ENCODE measurements at places on chromosomes 7 and 10. TPM values are rescaled to one million over a fixed set of nuclear protein-coding genes. Genes with fewer than 3 reads are reported as not detected.

Gene PTF1A
- 138 TPM for total RNA-seq

Gene PRSS37
- total RNA-seq, result not detected

DNA sequence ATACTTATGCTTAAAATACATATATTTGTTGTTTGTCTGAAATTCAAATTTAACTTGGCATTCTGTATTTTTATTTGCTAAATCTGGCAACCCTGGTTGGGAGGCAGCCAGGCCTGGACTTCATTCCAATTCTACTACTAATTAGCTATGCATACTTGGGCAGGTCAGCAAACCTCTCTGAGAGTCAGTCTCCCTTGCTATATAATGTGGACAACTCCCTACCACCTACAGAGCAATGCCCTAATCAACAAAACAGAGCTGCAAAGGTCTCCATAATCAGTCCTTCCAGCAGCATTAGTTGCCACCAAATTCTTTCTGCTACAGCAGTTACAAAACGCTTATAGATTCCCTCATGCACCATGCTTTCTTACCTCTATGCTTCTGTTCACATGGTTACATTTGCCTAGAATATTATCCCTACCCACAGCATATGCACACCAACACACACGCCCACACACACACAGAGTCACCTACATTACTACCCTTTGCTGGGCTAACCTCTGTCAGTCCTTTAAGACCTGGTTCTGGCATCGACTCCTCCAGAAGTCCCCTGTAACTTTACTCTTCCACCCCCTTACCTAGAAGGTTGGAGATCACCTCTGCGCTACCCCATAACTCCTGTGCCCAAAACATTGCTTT lies 188.7 kb downstream of the FGFR2 start:
- H3K36me3 ChIP-seq, result no peaks in the 10 kb centered on the region
- H3K27me3 ChIP-seq, result no peaks in the 10 kb centered on the region
- no peak overlapping the region for H3K4me3 ChIP-seq
- H3K4me1 ChIP-seq, result peaks cover 43% of the 10 kb centered on the region
- no peak overlapping the region for H3K27ac ChIP-seq

DNA sequence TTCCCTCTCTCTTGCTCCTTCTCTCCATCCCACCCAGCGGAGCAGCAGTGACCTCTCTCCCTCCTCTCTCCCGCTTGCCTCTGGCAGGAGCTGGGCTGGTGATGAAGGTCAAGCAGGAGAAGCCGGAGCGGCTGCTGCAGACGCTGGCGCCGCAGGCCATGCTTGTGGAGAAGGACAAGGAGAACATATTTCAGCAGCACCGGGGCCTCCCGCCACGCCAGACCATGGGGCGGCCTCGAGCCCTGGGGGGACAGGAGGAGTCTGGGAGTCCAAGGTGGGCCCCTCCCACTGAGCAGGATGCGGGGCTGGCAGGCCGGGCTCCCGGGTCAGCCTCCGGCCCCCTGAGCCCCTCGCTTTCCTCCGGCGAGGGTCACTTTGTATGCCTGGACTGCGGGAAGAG lies 17.3 kb downstream of the ZNF775 start:
- peaks cover 3% of the 10 kb centered on the region for H3K36me3 ChIP-seq
- H3K27ac ChIP-seq, result no peak overlapping the region
- H3K4me3 ChIP-seq, result no peak overlapping the region
- no peak for DNase-seq

DNA sequence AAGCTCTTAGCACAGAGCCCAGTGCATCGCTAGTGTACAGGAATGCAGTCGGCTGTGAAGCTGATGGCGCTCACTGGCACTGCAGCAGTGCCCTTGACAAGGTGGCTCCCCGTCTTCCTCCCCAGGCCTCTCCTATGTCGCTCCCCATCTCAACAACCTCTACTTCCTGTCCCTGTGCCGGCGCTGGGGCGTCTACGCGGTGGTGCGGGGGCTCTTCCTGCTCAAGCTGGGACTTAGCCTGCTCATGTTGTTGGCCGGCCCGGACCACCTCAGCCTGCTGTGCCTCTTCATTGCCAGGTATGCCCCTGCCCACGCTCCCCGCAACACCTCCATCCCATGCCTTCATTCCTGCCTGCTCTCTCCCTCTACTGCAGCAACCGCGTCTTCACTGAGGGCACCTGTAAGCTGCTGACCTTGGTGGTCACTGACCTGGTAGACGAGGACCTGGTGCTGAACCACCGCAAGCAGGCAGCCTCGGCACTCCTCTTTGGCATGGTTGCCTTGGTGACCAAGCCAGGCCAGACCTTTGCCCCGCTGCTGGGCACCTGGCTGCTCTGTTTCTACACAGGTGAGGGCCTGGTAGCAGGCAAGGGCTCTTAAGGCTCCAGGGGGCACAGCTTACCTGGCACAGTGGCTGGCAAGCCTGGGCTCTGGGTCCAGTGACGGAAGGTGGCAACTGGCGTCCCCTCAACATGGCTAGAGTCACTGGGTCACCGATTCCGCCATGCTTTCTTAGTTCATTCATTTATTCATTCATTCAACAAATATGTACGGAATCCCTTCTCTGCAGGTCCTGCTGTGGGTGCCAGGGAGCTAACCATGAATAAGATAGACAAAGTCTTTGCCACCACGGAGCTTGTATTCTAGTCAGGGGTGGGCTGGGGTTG lies 22.3 kb upstream of the C10orf95 start:
- DNase-seq, result no peak
- no peak overlapping the region for H3K4me3 ChIP-seq
- no peaks in the 10 kb centered on the region for H3K36me3 ChIP-seq
- no peak overlapping the region for H3K27ac ChIP-seq
- H3K27me3 ChIP-seq, result no peaks in the 10 kb centered on the region
- H3K4me1 ChIP-seq, result no peaks in the 10 kb centered on the region

DNA sequence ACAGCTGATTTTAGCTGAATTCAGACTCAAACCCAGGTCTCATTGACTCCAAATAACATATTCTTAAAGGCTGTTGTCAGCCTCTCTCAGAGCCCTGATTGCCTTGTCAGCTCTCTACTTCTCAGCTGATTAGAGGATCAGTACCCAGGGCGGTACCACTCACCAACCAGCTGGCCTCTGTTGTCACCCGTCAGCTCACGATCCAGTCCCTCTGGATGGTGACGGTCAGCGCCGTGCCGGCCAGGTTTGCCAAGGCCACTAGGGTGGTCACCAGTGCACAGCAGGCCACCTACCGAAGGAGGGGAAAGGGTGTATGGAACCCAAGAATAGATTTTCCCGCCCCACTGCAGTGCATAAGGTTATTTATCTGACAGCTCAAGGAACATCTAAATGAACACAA lies 52.3 kb upstream of the TOMM7 start:
- H3K4me3 ChIP-seq, result no peak overlapping the region
- H3K36me3 ChIP-seq, result no peaks in the 10 kb centered on the region
- H3K4me1 ChIP-seq, result no peaks in the 10 kb centered on the region
- H3K27me3 ChIP-seq, result no peaks in the 10 kb centered on the region
- DNase-seq, result no peak
- no peak overlapping the region for H3K27ac ChIP-seq

GRCh38 chr7:133252506-133252857 lies 396 bp upstream of the EXOC4 start:
- DNase-seq, result no peak
- H3K4me3 ChIP-seq, result no peak overlapping the region
- H3K27me3 ChIP-seq, result no peaks in the 10 kb centered on the region
- no peak overlapping the region for H3K27ac ChIP-seq
- H3K36me3 ChIP-seq, result no peaks in the 10 kb centered on the region

All from body of pancreas (tissue), 4 donors.